ENCODE measurements at places on chromosomes 2 and 18. TPM values are rescaled to one million over a fixed set of nuclear protein-coding genes. Genes with fewer than 3 reads are reported as not detected.

GRCh38 chr2:189552991-189553404 lies 27.6 kb downstream of the SLC40A1 start:
- H3K27ac ChIP-seq: peak overlapping the region; percentile 66
- H3K27me3 ChIP-seq: no peaks in the 10 kb centered on the region
- H3K4me3 ChIP-seq: no peak overlapping the region

DNA sequence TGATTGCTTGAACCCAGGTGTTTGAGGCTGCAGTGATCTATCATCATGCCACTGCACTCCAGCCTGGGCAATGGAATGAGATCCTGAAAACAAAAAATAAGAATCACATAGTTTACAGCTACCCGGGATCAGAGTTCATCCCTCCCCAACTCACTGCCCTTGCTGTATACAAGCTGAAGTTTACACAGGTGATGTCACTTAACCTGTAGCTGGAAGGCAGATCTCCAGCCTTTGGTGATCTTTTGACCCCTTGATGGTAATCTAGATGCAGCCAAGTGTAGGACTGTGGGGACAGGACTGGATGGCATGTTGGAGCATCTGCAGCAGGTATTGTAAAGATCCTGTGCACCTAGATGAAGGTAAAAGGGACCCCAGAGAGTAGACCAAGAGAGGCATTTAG lies 66.7 kb upstream of the SLC14A2 start:
- H3K36me3 ChIP-seq: no peaks in the 10 kb centered on the region
- H3K4me3 ChIP-seq: no peak overlapping the region
- H3K27ac ChIP-seq: no peak overlapping the region
- DNase-seq: no peak
- peaks cover 22% of the 10 kb centered on the region for H3K4me1 ChIP-seq

- H3K36me3 ChIP-seq: peaks cover 14% of the 10 kb centered on the region
- DNase-seq: peak; percentile 99
- peaks cover 12% of the 10 kb centered on the region for H3K27me3 ChIP-seq
- H3K27ac ChIP-seq: peak within 1 kb of the TSS; percentile 98
- H3K4me1 ChIP-seq: peaks cover 39% of the 10 kb centered on the region
Observed at GRCh38 chr2:109613922-109614714, at the start of the genes SEPTIN10 and SOWAHC. Gene SEPTIN10 (minus strand): TSS chr2:109613966. CDS start chr2:109613827, 139 bp downstream. Gene SOWAHC (plus strand): TSS chr2:109614364. CDS start chr2:109614490, 126 bp downstream.

GRCh38 chr2:28649481-28650265 lies 102.0 kb upstream of the PPP1CB start:
- no peak for DNase-seq
- H3K27me3 ChIP-seq: no peaks in the 10 kb centered on the region
- H3K4me1 ChIP-seq: peaks cover 39% of the 10 kb centered on the region
- no peak overlapping the region for H3K4me3 ChIP-seq

DSG3 gene
- 1.1 TPM for total RNA-seq

GRCh38 chr2:190031969-190032618 lies 30.4 kb downstream of the MSTN start:
- no peaks in the 10 kb centered on the region for H3K4me1 ChIP-seq
- no peaks in the 10 kb centered on the region for H3K36me3 ChIP-seq
- H3K27ac ChIP-seq: no peak overlapping the region
- peaks cover 9% of the 10 kb centered on the region for H3K27me3 ChIP-seq
- DNase-seq: no peak

NLRC4 gene
- not detected for total RNA-seq

- no peak overlapping the region for H3K4me3 ChIP-seq
- peak overlapping the region; percentile 31 for H3K27ac ChIP-seq
- no peaks in the 10 kb centered on the region for H3K27me3 ChIP-seq
- H3K36me3 ChIP-seq: peaks cover 9% of the 10 kb centered on the region
- H3K4me1 ChIP-seq: peaks cover 15% of the 10 kb centered on the region
Observed at GRCh38 chr2:28403370-28403956, 10.8 kb downstream of the FOSL2 start.

DYSF gene
- total RNA-seq: 4.2 TPM

DNA sequence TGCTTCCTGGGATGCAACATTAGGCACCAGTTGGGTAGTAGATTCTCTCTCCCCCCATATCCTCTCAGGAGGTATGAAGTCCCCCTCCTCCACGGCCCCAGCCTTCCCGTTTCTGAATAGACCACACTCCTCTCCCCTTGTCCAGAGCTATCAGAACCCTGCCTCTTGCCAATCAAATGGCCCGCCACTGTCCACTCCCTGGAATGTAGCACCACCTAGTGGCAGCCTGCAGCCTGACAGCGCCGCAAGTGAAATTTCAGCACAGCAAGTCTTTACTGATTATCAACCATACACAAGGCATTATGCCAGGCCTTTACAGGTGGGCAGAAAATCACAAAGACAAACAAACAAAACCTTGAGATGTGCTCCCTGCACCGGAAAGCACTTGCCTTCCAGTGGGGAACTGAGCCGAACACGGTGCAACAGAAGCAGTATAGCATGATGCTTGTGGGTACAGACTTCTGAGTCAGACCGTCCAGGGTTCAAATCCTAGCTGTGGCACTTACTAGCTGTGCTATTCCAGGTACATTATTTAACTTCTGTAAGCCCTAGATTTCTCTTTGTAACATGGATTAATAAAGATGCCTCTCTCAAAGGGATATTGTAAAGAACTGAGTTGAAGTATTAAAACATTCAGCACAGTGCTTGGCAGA lies 174.0 kb downstream of the SMAD2 start:
- H3K27ac ChIP-seq: no peak overlapping the region
- H3K4me1 ChIP-seq: peaks cover 4% of the 10 kb centered on the region
- no peak overlapping the region for H3K4me3 ChIP-seq
- peak; percentile 76 for DNase-seq
- peaks cover 31% of the 10 kb centered on the region for H3K27me3 ChIP-seq
- no peaks in the 10 kb centered on the region for H3K36me3 ChIP-seq

DNA sequence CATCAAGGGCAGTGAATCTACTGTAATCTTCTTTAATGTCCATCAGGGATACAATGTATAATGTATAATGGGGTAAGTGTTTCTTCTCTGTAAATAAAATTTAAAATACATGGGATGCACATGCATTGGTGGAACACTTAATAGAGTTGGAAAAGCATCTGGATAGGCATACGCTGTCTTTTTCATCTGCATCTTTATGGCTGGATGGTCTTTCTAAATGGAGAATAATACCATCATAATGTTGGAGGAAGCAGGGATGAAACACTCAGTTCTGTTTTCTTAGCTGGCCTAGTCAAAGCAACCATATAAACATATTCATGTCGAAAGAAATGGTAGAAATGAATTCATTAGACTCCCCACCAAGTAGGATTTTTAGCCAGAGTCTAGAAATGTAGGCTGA lies 202.8 kb downstream of the CDCA7 start:
- no peak overlapping the region for H3K4me3 ChIP-seq
- no peak for DNase-seq
- peaks cover 6% of the 10 kb centered on the region for H3K27me3 ChIP-seq
- H3K27ac ChIP-seq: no peak overlapping the region

GRCh38 chr18:3345885-3346284 lies 84.0 kb downstream of the MYL12B start:
- no peak overlapping the region for H3K4me3 ChIP-seq
- no peaks in the 10 kb centered on the region for H3K27me3 ChIP-seq
- H3K4me1 ChIP-seq: no peaks in the 10 kb centered on the region
- no peak for DNase-seq

Data from type B pancreatic cell (in vitro differentiated cells).